DMS 273 treated with DMSO at 0.1 percent for 48 hours (cell line): ENCODE measurements at places on chromosomes 16 and 17.

GRCh38 chr17:67283731-67284516 lies 38.9 kb upstream of the HELZ start:
- DNase-seq = no peak

- DNase-seq = no peak
Observed at GRCh38 chr17:14078027-14078426, 8.7 kb downstream of the COX10 start.

DNA sequence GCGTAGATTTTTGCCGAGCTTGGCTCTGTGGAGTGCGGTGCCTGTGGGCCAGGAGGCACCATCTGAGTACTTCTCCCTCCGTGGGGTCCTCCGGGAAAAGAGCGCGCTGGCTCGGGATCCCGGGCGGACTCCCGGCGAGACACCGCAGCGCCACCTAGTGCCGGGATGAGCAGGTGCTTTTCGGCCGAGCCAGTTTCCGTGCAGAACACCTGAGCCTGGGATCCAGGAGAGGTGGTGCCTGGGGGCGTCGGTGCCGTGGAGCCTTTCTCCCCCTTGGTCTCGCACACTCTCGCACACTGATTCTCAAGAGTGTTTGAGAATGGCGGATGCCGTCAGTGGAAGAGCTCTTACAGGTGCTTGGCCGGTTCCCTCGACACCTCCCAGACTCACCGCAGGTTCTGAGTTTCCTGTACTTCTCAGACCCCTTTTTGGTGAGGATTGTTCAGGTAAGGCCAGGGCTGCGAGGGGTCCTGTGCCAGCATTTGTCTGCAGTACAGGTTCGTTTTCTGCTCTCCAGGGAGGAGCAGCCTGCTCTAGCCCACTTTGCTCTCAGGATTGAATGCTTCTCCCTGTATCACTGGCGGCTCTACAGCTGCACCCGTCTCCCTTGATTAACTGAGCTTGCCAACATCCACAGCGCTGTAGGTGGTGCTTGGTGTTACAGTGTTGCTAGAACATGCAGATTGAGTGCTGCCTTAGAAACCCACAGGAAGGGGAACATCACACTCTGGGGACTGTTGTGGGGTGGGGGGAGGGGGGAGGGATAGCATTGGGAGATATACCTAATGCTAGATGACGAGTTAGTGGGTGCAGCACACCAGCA lies 23.3 kb downstream of the TBCD start:
- no peak for DNase-seq

GRCh38 chr16:73170612-73171038 lies 122.7 kb upstream of the ZFHX3 start:
- no peak for DNase-seq

DNA sequence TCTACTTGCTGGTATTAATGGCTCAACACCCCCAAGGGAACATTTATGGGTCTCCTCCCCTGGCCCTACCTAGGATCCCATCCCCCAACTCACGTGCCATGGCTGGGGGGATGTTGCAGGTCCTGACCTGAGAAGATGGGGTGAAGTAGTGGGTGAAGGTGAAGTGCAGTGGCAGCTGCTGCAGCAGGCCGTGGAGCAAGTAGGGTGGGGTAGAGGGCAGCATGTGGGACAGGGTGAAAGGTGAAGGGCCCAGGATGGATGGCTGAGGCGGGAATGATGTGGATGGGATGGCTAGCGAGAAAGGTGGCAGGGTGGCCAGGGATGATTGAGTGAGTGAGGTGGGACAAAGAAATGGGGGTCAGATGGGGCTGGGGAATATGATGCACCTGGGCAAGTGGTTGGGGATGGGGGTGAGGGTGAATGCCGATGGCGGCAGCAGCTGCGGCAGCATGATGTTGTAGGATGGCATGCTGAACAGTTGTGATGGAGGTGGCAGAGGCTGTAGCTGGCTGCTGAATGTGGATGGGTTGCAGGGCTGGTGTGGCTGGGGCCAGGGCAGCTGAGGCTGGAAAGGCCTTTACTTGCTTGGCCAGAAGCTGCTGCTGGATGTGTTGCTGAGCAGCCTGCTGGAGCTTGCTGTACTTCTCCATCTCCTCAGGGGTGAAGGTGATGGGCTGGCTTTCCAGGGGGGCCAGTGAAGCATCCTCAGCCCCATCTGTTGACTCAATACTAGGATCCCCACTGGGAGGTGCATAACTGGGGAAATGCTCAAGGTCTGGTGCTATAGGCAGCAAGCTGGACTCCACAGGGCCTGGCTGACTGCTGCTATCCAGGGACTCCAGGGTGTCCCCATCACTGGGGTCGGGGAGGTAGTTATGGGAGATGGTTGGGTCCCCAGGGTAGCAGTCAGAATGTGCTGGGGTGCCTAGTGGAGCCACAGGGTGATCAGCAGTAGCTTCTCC lies 8.3 kb upstream of the ITGA2B start:
- no peak for DNase-seq

- no peak for DNase-seq
Observed at GRCh38 chr16:9343276-9343675, 251.8 kb downstream of the HAPSTR1 start.

GRCh38 chr17:846901-847843 lies 65.0 kb downstream of the MRM3 start:
- no peak for DNase-seq

GRCh38 chr16:64865069-64865696 lies 256.7 kb downstream of the CDH11 start:
- peak; percentile 48 for DNase-seq

DNA sequence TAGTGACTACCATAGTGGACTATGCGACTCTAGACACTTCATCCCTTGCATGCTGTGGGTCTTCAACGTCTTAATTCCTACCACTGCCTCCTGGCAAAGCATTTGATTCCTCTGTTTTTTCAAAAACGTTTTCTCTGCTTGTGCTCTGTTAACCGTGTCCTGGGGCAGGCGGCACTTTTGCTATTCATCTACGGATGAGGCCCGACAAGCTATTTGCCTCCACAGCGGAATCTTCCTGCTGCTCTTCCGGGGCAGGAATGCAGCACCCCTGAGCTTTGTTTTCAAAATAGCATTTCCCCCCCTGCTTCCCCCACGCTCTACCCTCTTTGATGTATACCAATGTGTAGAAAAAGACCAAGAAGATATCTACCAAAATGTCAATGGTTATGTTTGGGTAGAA lies 39.8 kb upstream of the METTL16 start:
- DNase-seq = no peak

DNA sequence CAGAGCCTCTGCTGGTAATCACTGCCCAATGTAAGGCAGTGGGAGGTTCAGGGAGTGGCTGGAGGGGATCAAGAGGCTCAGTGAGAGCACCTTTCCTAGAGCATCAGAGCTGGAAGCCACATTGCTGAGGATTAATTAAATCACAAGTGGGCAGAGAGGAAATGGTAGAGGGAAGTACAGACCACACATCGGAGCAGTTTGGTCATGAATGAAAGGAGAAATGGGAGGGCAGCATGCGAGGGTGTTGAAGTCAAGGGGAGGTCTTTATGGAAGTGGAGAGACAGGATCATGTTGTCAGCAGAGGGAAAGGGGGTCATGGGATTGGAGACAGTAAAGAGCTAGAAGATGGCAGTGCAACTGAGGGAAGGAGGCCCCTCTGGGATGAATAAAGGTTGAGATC lies 2.3 kb downstream of the CCL17 start:
- no peak for DNase-seq

DNA sequence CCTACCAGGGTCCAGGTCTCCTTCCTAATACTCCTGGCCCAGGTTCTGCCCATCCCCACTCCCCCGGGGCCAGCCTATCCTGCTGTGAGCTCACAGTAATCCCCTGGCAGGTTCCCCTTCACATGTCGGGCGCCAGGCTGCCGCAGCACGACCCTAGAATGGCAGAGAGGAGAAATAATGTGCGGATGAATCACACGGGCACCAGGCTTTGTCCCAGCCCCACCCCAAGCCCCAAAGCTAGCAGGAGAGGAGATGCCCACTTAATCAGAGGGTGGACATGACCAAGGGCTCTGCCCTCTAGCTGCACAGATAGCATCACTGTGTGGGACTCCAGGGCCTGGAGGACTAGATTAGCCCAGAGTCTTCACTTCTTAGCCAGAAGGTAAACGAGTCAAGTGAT lies 39.5 kb downstream of the ST3GAL2 start:
- no peak for DNase-seq

DNA sequence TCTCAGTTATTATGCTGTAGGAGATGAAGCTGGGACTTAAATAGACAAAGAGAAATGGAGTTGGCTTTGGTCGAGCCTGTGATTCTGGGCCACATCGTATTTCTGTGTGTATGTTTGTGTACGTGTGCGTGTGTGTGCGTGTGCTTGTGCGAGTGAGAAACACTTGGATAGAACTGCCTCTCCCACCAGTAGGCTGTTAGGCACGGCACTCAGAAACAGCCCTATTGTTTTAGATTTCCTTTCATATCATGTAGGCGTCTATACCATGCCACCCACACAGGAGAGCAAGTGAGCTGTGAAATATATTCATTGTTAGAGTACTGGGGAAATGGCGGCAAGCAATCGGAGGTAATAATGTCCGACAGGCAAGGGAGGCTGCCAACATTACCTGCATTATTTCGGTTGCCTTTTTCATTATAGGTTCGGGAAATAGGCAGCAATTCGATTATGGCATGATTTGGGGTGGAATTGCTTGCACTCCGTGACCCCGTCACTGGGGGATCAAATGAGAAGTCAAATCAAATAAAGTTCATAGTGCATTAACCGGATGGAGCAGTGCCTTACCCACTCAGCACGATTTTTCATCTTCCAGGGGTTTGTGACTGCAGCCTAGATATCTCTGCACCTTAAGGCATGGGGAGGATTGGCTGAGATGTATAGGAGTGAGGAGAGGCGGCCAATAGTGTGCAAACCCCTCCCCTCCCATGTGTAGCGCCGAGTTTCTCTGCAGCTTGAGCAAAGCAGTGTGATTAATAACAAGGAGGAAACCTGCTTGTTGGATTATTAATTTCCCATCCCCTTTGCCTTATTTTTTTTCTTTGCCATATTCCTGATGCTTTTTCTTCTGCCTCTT lies 89.6 kb downstream of the RBFOX1 start:
- no peak for DNase-seq

- no peak for DNase-seq
Observed at GRCh38 chr17:32610943-32611342, 124.2 kb downstream of the CDK5R1 start.

DNA sequence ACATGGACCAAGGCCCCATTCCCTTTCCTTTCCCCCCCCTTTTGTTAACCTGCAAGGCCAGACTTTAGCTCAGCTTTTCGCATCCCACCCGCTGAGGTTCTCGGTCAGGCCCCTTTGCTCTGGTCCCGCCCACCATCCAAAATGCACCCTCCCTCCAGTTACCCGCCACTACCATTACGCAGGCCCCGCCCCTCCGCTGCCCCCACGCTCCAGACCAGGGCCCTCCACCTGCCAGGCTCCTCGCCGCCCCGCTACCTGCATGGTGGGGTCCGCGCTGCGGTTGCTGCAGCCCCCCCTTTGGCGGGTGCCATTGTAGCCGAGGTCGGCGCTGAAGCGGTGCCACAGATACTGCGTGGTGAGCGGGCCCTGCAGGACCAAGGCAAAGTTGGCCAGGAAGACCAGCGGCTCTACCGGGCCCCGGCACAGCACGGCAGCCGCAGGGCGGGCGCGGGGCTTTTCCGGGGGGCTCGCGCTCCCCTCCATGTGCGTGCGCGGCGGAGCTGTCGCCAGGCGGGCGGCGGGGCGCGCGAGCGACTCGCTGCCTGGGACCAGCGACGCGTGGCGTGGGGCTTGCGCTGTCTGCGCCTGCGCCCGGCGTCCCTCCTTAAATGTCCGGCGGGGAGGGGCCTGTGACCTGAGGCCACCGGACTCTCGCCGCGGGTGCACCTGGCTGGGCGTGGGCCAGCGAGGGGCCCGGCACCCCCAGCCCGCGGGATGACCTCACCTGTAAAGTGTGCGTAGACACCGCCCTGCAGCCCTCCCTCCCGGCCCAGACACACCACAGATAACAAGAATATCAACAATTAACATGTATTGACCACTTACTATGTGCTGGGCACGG lies at the start of gene SLC46A1:
SLC46A1 (minus strand) TSS at position 581 of the 841 bp plus-strand sequence; CDS start at position 483, 98 bp downstream.
- DNase-seq = peak; percentile 41

DNA sequence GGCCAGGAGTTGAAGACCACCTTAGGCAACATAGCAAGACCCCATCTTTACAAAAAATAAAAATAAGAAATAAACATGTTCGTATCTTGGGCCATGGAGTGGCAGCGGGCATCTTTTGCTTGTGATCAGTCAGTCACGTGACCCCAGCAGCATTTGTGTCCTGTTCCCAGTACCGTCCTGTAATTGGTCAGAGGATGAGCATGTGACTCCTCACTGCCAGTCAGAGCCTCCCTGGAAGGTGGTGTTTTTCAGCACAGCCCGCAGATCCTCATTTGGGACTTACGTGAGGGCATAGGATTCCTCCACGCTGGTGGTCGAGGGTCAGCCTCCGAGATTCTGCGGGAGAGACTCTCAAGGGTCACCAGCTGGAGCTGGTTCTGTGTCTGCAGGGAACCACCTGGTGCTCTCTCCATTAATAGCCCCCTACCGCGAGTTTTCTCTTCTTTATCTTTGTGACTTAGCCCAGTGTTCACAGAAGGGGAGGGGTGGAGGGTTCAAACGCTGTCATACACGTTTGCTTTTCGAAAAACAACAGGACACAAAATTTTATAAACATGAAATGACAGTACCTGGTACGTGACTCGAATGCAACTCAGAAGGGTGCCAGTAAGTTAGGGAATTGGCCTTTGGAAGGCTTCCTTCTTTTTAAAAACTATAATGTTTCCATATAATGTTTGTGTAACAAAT lies 17.2 kb downstream of the MRC2 start:
- DNase-seq = no peak
